ENCODE measurements at places on chromosomes 5 and 9. TPM values are rescaled to one million over a fixed set of nuclear protein-coding genes. Genes with fewer than 3 reads are reported as not detected.

Gene CRAT
- total RNA-seq, result 81.6 TPM

Gene ZNF169
- total RNA-seq, result 7.2 TPM

Gene HACD4
- 0.04 TPM for total RNA-seq

DNA sequence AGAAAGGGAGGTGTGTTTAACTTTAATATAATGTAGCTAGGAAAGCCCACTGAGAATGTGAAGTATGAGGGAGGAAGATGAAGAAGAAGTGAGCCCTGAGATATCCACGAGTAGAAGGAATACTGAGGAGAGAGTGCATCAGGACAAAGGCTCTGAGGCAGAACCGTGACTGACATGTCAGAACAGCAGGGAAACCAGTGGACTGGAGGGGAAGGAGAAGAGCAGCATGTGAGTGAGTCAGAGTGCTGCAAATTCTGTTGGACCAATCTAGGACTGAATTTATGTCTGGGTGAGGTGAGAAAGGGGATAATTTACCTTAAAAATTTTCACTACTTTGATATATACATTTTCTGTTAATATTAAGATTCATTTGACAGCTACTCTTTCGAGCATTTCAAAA lies 110.3 kb downstream of the ST8SIA4 start:
- no peak overlapping the region for H3K4me3 ChIP-seq
- no peak for DNase-seq
- no peaks in the 10 kb centered on the region for H3K4me1 ChIP-seq
- no peaks in the 10 kb centered on the region for H3K27me3 ChIP-seq

Gene MTREX
- total RNA-seq, result 43.9 TPM

Gene PRDM12
- 0.30 TPM for total RNA-seq

DNA sequence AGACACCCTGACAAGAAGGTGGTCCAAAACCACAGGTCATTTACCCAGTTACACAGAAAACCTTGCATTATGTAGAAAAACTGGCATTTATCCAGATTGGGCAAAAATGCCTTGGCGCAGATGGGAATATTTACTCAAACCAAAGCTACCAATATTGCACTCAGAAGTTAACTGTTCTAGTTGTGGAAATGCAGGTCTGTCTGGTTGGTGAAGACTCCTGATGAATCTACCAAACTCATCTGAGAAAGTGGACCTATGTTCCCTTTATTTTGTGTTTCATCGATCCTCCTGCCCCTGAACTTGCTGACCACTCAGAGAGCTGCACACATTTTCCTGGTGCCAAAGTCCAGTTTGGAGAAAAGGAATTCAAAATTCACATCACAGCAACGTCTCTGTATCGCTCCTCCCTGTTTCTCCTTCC lies 85.2 kb upstream of the ALDH1A1 start:
- H3K4me3 ChIP-seq, result no peak overlapping the region
- H3K27me3 ChIP-seq, result no peaks in the 10 kb centered on the region
- H3K36me3 ChIP-seq, result no peaks in the 10 kb centered on the region
- no peak overlapping the region for H3K27ac ChIP-seq
- DNase-seq, result no peak

- no peak overlapping the region for H3K4me3 ChIP-seq
- no peak for DNase-seq
- H3K4me1 ChIP-seq, result no peaks in the 10 kb centered on the region
- no peak overlapping the region for H3K27ac ChIP-seq
- no peaks in the 10 kb centered on the region for H3K27me3 ChIP-seq
Observed at GRCh38 chr9:7287986-7288385, 511.6 kb downstream of the DMAC1 start.

Gene GAPT
- total RNA-seq, result not detected

Gene PCDHA4
- total RNA-seq, result 14.3 TPM

Gene RFX3
- 9.9 TPM for total RNA-seq

DNA sequence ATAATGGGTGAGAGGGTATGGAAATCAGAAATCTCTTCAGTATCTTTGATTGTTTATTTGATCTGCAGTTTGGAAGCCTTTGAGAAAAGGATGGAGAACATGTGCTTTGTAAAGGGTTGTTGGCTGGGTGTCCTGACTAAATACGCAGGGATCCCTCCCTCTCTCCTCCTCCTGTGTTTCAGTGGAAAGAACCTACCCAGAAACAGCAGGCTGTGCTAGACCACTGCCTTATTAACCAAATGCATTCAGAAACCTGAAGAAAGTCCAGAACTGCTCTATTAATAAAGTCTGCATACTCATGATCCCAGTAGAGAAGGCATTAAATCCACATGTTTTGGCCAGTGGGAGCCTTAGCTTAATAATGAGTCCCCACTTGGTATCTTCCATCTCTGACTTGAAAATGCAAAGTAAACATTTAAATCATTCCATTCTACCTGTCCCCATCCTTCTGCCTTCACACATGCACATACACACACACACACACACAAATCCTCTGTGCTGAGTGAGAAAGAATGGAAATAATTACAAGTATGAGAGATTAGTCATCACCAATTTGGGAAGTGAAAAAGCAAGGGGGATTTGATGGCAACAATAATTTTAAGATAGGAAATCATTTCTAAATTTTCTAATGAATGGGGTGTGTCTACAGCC lies 10.0 kb upstream of the LECT2 start:
- DNase-seq, result no peak
- no peaks in the 10 kb centered on the region for H3K36me3 ChIP-seq
- no peaks in the 10 kb centered on the region for H3K4me1 ChIP-seq
- no peak overlapping the region for H3K27ac ChIP-seq
- H3K27me3 ChIP-seq, result peaks cover 10% of the 10 kb centered on the region

GRCh38 chr5:131171276-131171810 lies 599 bp downstream of the LYRM7 start:
- H3K4me3 ChIP-seq, result peak overlapping the region; percentile 56
- H3K27me3 ChIP-seq, result no peaks in the 10 kb centered on the region
- H3K27ac ChIP-seq, result peak overlapping the region; percentile 65
- no peak for DNase-seq

Gene ROR2
- 36.7 TPM for total RNA-seq

- no peak overlapping the region for H3K27ac ChIP-seq
- no peak for DNase-seq
- peaks cover 53% of the 10 kb centered on the region for H3K36me3 ChIP-seq
- no peaks in the 10 kb centered on the region for H3K27me3 ChIP-seq
- H3K4me1 ChIP-seq, result peaks cover 14% of the 10 kb centered on the region
Observed at GRCh38 chr5:173319646-173320045, 8.6 kb downstream of the STC2 start.

Gene QRFP
- not detected for total RNA-seq

DNA sequence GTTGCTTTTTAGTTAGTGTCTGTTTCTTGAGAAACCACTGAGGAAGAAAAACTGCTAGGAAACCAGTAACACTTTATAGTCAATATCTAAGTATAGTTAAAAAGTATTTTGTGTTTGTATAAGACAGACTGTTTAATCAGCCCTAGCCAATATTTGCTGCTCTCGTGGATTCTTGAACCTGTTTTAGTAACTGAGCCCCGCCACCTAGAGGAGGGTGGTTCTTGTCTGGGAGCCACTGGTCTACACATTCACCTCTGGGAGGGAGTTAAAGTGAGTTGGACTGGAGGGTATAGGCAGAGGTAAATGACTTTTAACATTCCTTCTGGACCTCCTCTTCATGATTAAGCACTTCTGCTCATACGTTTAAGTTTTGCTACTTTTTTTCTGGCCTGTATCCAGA lies 117.2 kb downstream of the SPATA31D1 start:
- H3K27me3 ChIP-seq, result peaks cover 5% of the 10 kb centered on the region
- DNase-seq, result no peak
- no peaks in the 10 kb centered on the region for H3K36me3 ChIP-seq
- H3K4me3 ChIP-seq, result no peak overlapping the region
- H3K4me1 ChIP-seq, result no peaks in the 10 kb centered on the region
- no peak overlapping the region for H3K27ac ChIP-seq

Gene CSF1R
- total RNA-seq, result not detected

DNA sequence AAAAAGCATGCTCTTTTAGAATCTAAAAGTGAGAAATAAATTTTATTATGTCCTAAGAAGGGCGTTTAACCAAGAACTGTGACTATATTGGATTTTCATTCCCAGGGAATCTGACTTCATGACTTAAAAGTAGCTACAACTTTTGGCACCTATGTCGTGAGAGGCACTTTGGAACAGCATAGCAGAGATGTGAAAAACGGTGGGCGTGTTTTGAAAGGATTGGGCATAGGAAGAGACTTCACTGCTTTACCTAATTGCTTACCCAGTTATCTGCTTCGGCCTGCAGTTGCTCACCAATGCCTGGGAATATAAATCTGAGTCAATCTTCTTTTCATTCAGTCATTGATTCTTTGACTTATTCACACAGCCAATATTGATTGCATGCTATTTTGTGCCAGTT lies 363.4 kb downstream of the DNAH5 start:
- no peaks in the 10 kb centered on the region for H3K4me1 ChIP-seq
- no peak overlapping the region for H3K4me3 ChIP-seq
- no peak overlapping the region for H3K27ac ChIP-seq

DNA sequence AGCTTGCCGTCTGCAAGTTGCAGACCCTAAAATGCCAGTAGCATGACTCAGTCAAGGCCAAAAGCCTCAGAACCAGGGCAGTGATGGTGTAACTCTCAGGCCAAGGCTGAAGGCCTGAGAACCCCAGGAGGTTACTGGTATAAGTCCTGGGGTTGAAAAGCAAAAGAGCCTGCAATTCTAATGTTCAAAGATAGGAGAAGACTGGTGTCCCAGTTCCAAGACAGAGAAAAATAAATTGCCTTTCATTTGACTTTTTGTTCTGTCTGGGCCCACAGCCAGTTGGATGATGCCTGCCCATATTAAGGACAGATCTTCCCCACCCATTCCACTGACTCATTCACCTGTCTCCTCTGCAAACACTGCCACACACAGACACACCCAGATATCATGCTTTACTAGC lies 673.2 kb downstream of the CDH18 start:
- no peak overlapping the region for H3K27ac ChIP-seq
- H3K4me3 ChIP-seq, result no peak overlapping the region
- no peak for DNase-seq
- H3K36me3 ChIP-seq, result no peaks in the 10 kb centered on the region
- H3K4me1 ChIP-seq, result no peaks in the 10 kb centered on the region

GRCh38 chr9:82593501-82593900 lies 469.4 kb downstream of the RASEF start:
- peaks cover 9% of the 10 kb centered on the region for H3K4me1 ChIP-seq
- no peak for DNase-seq
- no peak overlapping the region for H3K4me3 ChIP-seq
- H3K27me3 ChIP-seq, result no peaks in the 10 kb centered on the region

DNA sequence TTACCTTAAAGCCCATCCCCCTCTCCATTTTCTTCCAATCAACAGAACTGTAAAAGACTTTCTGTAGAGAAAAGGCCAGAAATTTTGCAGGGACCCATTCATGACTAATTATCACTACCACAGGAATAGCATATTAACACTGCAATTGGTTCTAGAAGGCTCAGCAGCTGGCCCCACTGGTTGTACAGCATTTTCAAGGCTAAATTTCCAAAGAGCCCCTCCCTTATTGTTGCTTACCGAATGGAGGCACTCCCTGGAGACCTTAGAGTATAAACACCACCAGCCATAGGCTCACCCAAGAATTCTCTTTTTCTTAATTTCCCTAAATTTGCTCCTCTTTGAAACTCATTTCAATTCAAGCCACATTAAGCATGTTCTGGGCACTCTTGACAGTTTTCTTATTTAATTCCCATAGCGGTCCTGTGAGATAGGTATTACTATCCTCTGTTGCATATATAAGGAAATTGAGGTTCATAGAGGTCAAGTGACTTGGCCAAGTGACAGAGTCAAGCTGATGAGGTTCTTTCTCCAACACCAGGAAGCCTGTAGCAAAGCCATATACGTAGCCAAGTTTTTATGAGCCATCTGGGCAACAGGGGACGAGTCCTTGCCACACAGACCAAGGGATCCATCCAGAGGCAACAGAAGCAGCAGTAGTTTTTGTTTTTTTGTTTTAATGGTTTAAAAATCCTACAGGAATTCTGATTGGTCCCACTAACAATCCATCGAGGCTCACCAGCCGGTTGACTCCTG lies 83.9 kb upstream of the NR5A1 start:
- no peaks in the 10 kb centered on the region for H3K27me3 ChIP-seq
- no peak for DNase-seq
- no peak overlapping the region for H3K4me3 ChIP-seq
- peak overlapping the region; percentile 18 for H3K27ac ChIP-seq

- H3K4me1 ChIP-seq, result peaks cover 4% of the 10 kb centered on the region
- no peaks in the 10 kb centered on the region for H3K36me3 ChIP-seq
- peaks cover 100% of the 10 kb centered on the region for H3K27me3 ChIP-seq
- no peak overlapping the region for H3K27ac ChIP-seq
- no peak overlapping the region for H3K4me3 ChIP-seq
Observed at GRCh38 chr9:16725066-16725465, 145.4 kb downstream of the BNC2 start.

- no peaks in the 10 kb centered on the region for H3K4me1 ChIP-seq
- H3K27me3 ChIP-seq, result no peaks in the 10 kb centered on the region
- H3K36me3 ChIP-seq, result no peaks in the 10 kb centered on the region
- no peak overlapping the region for H3K4me3 ChIP-seq
Observed at GRCh38 chr9:128150594-128151308, 1.5 kb downstream of the LCN2 start.

GRCh38 chr9:120212853-120213200 lies 367.1 kb downstream of the CDK5RAP2 start:
- DNase-seq, result no peak
- H3K27ac ChIP-seq, result no peak overlapping the region
- H3K4me3 ChIP-seq, result no peak overlapping the region
- no peaks in the 10 kb centered on the region for H3K4me1 ChIP-seq
- no peaks in the 10 kb centered on the region for H3K36me3 ChIP-seq

Gene POLR3G
- total RNA-seq, result 0.53 TPM

DNA sequence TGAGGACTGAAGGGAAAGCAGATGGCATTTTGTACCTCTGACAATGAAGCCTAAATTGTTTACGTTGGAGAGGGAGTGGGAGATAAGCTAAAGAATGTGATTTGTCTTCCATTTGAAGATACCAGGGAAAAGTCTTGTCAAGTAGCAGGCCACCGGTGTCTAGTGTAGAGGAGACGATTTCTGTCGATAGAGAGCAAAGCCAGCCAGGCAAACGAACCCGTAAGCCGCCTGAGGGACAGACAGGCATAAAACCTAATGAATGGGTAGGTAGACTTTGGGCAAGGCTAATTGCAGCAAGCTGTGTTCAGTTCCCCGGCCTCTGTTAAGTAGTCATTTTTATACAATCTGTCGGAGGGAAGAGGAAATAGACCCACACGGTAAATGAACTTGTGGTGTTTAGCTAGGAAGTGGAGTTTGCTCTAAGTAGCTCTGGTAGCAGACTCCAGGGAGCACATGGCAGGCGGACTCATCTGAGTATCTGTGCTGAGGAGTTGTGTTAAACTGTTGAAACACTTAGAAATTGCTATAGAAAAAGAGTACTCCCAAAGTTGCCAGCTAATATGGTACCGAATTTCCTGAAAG lies 28.8 kb downstream of the SMARCA2 start:
- H3K36me3 ChIP-seq, result peaks cover 7% of the 10 kb centered on the region
- H3K27ac ChIP-seq, result no peak overlapping the region
- no peak for DNase-seq
- no peaks in the 10 kb centered on the region for H3K4me1 ChIP-seq
- H3K4me3 ChIP-seq, result no peak overlapping the region
- H3K27me3 ChIP-seq, result peaks cover 42% of the 10 kb centered on the region

Gene LEAP2
- total RNA-seq, result 1.2 TPM

Gene IFNA13
- not detected for total RNA-seq

All from cardiac muscle cell (in vitro differentiated cells and primary cell).